ENCODE measurements at places on chromosomes 5 and 9. TPM values are rescaled to one million over a fixed set of nuclear protein-coding genes. Genes with fewer than 3 reads are reported as not detected.

- no peaks in the 10 kb centered on the region for H3K36me3 ChIP-seq
- H3K4me3 ChIP-seq, result no peak overlapping the region
- no peaks in the 10 kb centered on the region for H3K27me3 ChIP-seq
- no peak overlapping the region for H3K27ac ChIP-seq
- no peaks in the 10 kb centered on the region for H3K4me1 ChIP-seq
- DNase-seq, result no peak
Measured at GRCh38 chr5:111628901-111629300, 116.6 kb upstream of the STARD4 start.

DNA sequence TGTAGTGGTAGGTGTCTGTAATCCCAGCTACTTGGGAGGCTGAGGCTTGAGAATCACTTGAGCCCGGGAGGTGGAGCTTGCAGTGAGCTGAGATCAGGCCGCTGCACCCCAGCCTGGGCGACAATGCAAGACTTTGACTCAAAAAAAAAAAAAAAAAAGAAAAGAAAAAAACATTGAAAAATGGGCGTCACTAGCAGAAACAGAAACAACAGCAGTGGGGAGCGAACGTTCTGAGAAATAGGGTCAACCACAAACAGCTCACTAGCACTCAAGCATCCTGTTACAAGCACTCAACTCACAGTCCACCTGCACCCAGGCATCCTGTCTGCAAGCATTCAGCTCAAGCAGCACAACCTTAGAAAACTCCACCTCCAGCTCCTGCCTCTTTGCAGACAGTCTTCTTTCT lies 17.2 kb downstream of the TRIM14 start:
- H3K27me3 ChIP-seq, result no peaks in the 10 kb centered on the region
- peaks cover 8% of the 10 kb centered on the region for H3K36me3 ChIP-seq
- H3K4me1 ChIP-seq, result peaks cover 67% of the 10 kb centered on the region
- H3K4me3 ChIP-seq, result peak overlapping the region; percentile 13
- H3K27ac ChIP-seq, result peak overlapping the region; percentile 77

DNA sequence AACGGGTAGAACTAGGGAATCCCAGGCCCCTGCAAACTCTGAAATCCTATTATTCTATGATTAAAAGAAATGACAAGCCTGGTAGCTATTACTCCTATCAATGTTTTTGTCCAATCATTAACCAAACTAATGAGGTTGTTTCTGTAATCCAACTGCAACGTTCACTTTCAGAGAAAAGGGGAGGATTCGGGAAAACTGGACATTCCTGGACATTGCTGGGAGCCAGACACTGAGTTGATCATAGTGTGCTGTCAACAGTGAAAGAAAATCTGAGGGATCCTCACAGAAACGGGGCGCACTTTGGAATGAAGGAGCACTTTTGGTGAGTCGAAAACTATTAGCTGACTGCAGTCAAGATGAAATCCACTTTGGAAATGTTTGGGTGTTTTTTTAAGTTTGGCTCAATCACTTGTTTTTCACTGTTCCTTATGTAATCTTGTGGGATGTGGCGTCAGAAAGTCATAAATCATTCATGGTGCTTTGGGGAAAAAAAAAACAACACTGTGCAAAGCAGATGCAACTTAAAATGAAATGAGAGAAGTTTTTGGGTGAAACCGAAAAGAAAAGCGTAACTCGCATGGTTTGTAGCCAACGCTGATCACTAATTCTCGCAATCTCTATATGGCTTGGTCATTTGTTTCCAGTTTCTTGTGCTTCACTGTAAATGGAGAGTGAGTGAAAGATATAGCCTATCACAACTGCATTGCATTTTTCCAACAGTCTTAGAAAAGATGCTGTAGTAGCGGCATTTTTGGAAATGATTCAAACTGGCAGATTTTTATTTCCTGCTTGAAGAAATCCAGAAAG lies 51.2 kb upstream of the ADRA1B start:
- no peak for DNase-seq
- no peaks in the 10 kb centered on the region for H3K36me3 ChIP-seq
- H3K4me3 ChIP-seq, result no peak overlapping the region
- no peaks in the 10 kb centered on the region for H3K4me1 ChIP-seq

- no peaks in the 10 kb centered on the region for H3K27me3 ChIP-seq
- H3K4me3 ChIP-seq, result no peak overlapping the region
- H3K4me1 ChIP-seq, result no peaks in the 10 kb centered on the region
- H3K27ac ChIP-seq, result no peak overlapping the region
- DNase-seq, result no peak
Measured at GRCh38 chr5:53643445-53643844, 83.0 kb downstream of the NDUFS4 start.

GRCh38 chr5:159395202-159395601 lies 64.9 kb upstream of the IL12B start:
- no peaks in the 10 kb centered on the region for H3K27me3 ChIP-seq
- H3K36me3 ChIP-seq, result no peaks in the 10 kb centered on the region
- no peak for DNase-seq
- H3K27ac ChIP-seq, result no peak overlapping the region

HTR1A gene
- total RNA-seq, result not detected

IL3 gene
- not detected for total RNA-seq

C9orf50 gene
- total RNA-seq, result not detected

OR1B1 gene
- not detected for total RNA-seq

DMRT2 gene
- total RNA-seq, result not detected
